ENCODE measurements at places on chromosomes 5 and 9.
A peak's percentile ranks its signal among the peaks of the same experiment; 100 is the strongest.

GRCh38 chr5:135151256-135151655 lies 117.2 kb upstream of the PITX1 start:
- no peak for DNase-seq

DNA sequence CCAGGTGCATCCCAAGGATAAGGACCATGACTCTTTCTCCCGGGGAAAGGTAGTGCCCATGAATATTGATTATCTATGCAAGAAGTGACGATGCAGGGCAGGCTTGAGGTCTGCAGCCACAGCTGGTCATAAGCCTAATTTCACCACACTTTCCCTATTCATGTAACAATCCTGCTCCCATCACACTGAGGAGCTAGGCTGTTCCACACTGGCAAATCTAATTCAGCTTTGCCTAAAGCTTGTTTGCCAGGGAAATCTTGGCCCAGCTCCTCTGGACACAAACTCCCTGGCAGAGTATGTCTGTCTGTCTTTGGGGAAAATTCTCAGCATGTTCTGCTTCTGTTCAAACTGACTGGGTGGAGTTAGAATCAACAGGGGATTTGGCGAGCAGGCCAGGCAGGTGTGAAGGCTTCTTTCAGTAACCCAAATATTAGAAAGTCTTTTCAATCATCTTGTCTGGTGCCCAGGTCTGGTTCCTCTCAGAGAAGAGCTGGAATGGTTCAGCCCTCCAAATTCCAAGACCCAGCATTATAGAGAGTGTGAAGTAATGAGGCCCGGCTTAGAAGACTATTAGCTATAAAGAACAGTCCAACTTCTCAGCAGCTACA lies 88.5 kb upstream of the SPDL1 start:
- no peak for DNase-seq

- DNase-seq = peak; percentile 88
Observed at GRCh38 chr5:83473346-83474160, 2.0 kb downstream of the VCAN start.

- DNase-seq = peak; percentile 29
Observed at GRCh38 chr9:26723486-26723885, 169.1 kb downstream of the CAAP1 start.

- DNase-seq = no peak
Observed at GRCh38 chr5:85838781-85839180, 779.0 kb upstream of the COX7C start.

- no peak for DNase-seq
Observed at GRCh38 chr9:38026840-38027527, 42.0 kb downstream of the SHB start.

DNA sequence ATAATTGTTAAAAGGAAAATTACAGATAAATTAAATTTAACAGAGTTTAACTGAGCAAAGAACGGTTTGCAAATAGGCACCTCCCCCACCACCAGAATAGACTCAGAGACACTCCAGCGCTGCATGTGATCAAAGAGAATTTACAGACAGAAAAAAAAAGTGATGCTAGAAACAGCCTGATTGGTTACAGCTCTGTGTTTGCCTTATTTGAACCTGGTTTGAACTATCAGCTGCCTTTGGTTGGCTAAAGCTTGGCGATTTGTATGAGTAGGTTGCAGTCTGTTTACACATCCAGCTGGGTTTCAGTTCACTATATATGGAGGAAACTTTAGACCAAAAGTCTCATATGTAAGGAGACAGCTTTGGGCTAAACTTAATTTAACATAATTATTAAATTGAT lies 249.1 kb downstream of the ENC1 start:
- DNase-seq = no peak

DNA sequence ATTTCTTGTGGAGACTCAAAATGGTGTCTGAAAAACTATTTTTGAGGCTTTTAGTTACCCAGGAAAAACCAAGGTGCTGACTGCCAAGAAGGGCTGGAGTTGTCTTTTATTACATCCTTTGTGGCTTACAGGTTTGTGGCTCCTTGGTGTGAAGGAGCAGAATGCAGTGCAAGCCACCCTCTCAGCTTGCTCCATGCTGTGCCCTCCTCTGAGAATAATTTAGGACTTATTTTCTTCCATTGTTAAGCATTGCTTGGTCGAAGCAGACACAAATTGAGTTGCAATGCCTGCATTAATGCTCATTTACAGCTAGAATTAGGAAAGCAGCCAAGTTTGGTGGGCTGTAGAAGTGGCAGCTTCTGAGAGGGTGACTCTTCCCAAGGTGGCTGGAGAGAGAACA lies 272.2 kb downstream of the KIF4B start:
- no peak for DNase-seq

GRCh38 chr9:135665795-135666189 lies 2.7 kb downstream of the LCN9 start:
- peak; percentile 4 for DNase-seq

DNA sequence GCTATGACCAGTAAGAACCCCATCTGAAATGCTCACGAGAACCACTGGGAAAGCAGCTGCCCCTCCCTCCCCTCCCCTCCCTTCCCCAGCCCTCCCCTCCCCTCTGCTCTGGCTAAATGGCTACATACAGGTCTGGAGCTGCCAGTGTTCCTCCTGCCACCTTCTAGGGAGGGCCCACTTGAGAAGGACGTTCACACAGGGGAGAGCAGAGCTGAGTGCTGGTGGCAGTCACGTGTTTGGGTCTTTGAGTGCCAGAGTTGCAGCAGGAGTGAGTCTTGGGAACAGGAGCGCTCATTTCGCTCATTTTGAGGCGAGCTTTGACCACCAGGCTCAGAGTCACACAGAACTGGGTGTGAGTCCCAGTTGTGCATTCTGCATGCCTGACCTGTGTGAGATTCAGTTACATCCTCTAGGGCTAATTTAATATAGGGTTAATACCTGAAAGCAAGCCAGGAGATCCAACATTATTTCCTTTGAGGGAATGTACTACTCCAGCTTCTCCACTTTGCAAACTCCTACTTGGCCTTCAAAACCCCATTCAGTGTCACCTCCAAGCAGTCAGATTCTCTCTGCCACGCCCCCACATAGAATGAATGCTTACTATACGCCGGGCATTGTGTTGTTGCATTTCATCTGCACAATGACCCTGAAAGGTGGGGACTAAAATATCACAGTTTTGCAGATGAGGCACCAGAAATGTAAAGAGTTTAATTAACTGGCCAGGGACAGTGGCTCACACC lies 25.1 kb downstream of the CPLX2 start:
- DNase-seq = no peak

GRCh38 chr5:146273109-146273508 lies 65.5 kb upstream of the POU4F3 start:
- DNase-seq = no peak

GRCh38 chr5:73977146-73977545 lies 351.1 kb downstream of the ARHGEF28 start:
- DNase-seq = no peak

DNA sequence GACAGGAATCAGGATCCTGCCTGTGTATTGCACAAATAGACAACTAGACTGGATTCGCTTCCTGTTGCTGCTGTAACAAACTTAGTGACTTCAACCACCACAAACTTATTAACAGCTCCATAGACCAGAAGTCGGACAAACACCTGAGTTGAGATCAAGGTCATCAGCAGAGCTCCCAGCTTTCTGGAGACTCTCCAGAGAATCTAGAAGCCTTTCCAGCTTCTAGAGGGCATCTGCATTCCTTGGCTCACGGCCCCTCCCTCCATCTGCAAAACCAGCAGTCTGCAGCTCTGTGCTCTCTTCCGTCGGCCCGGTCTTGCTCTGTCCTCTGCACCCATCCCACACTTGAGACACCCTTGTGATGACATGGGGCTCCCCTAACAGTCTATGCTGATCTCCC lies 99.1 kb downstream of the KCNT1 start:
- DNase-seq = no peak

- peak; percentile 11 for DNase-seq
Observed at GRCh38 chr9:93825348-93826115, 129.6 kb downstream of the BARX1 start.

DNA sequence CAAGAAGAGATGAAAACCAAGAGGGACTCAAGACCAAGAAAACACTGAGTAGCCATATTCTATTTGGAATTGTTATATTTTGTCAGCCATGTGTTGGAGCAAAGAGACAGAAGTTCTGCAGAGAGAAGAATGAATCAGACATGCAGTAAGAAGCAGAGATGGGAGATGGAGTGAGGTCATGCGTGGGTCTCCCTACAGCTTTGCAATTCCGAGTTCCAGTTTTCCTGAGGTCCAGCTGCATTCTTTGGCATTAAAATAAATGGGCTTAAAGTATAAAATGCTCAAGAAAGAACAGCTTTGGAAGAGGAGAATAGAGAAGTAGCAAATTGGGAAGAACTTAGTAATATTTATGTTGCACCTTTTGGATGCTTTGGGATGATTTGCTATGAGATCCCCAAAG lies 361.6 kb downstream of the NPR3 start:
- DNase-seq = no peak

- no peak for DNase-seq
Observed at GRCh38 chr9:34332076-34332964, 3.0 kb downstream of the NUDT2 start.

DNA sequence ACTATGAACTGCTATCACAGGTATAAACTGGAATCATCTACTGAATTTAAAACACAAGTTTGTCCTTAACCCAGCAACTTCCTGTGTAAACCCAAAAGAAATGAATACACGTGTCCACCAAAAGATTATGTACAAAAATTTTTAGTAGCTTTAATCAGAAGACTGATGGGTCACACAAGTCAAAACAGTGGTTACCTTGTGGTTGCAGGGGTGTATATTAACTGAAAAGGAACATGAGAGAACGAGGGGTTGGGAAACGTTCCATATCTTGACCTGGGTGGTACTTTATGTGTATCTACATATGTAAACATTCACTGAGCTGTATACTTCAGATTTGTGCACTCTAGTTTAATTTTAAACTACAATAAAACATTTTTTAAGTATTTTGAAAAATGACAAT lies 18.6 kb downstream of the ZDHHC21 start:
- no peak for DNase-seq

DNA sequence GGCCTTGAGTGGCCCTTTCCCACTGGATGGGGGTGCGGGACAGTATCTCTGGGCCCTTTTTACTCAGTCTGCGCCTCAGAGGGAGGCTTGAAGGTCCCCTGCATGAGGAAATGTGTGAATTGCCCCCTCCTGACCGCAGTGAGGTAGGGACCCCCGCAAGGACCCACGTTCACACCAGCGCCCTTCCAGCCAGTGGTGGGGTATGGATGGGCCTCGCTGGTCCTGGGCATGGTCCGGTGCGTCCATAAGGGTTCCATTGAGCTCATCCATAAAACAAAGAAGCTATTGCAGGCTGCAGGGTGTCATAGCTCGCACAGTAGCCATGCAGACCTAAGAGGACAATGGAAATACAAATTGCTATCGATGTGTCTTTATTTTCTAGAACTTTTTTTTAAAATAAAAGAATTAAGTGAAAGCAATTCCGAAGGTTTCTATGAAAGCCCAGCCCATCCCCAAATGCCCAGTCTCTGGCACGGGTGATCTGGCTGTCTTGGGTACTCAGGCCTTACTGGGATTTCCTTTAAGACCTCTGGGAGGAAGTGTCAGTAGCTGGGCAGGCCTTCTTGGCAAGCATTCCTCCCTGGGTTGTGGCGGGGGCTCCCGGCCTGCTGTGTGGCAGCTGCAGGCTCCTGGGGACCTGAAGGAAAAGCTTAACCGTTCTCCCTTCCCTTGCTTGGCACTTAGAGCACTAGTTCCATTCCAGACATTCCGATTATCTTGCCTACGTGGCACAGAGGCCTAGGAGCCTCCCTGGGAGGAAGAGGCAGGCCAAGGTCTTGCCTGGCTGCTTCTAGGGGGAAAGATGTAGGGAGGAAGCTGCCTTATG lies 1.5 kb upstream of the SEMA5A start:
- DNase-seq = no peak

DNA sequence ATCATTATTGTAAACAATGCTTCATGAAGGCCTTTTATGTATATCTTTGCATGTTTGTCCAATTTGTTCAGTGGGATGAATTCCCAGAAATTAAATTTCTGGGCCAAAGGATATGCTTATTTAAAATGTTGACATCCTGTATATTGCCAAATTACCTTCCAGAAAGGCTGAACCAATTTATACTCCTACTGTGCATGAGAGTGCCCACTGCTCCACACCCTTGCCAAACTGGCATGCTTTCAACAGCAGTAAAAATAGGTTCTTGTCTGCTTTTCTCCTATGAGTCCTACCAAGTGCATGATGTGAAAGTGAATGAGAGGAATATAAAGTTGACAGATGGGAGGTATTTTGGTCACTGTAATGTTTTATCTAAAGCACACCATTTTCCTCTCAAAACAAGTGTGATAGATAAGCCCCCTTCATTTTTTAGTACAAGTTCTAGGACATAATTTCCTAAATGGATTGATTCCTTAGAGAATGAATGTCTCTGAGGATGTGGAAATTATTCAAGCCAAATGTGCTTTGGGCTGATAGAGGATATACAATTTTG lies 70.5 kb upstream of the ERBIN start:
- no peak for DNase-seq

- no peak for DNase-seq
Observed at GRCh38 chr5:158785397-158785796, 314.3 kb downstream of the EBF1 start.

- no peak for DNase-seq
Observed at GRCh38 chr5:19917588-19918122, 70.3 kb downstream of the CDH18 start.

- DNase-seq = no peak
Observed at GRCh38 chr9:13450723-13451122, 171.2 kb upstream of the MPDZ start.

DNA sequence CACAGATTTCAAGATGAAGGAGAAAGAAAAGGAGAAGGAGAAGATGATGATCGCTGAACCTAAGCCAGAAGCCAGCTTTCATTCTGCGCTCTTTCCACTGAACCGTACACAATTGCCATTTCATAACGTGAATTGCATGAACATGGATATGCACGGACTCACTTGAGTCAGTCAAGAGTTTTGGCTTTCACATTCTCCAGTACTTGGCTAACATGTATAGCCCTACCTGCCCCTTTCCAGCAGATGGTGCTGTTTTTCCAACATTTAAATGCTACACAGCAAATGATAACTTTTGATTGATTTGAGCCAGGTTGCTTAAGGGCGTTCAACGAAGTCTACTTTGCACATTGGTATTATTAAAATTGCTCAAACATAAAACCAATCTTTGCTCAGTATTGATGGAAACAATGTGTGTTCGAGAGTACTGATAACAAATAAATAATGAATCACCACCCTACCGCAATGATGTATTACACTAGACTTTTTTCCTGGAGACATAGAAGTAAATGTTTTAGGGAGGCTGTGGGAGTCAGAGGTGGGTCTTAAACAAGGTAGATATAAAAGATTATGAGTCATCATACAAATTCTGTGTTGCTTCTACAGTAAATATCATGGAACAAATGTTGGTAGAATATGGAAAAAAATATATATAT lies 196.4 kb downstream of the TRPM3 start:
- DNase-seq = peak; percentile 22

DNA sequence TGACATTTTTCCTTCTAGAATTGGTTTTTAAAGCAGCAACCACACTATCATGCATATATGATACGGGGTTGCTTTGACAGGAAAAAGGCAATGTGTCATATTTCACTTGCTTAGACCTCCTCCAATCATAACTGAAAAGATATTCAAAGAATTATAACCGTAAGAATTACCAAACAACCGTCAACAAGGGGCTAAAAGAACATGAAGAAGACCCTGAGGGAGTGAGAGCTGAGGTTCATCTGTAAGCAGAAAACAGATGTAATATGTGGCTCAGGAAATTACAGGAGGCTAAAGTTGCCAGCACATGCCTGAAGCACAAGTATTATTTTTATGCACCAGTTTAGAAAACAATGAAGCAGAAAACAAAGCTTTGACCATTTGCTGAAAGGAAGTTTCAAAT lies 78.9 kb downstream of the APBA1 start:
- DNase-seq = no peak

- no peak for DNase-seq
Observed at GRCh38 chr5:112692472-112692871, 45.2 kb upstream of the APC start.
